ENCODE measurements at places on chromosomes 13 and 19. TPM values are rescaled to one million over a fixed set of nuclear protein-coding genes. Genes with fewer than 3 reads are reported as not detected.

ZNF584 gene
- 18.5 TPM for total RNA-seq

GRCh38 chr19:49973987-49974386 is 13.0 kb upstream of the SIGLEC11 start:
- H3K27ac ChIP-seq = no peak overlapping the region
- no peaks in the 10 kb centered on the region for H3K27me3 ChIP-seq
- H3K4me1 ChIP-seq = no peaks in the 10 kb centered on the region

DNA sequence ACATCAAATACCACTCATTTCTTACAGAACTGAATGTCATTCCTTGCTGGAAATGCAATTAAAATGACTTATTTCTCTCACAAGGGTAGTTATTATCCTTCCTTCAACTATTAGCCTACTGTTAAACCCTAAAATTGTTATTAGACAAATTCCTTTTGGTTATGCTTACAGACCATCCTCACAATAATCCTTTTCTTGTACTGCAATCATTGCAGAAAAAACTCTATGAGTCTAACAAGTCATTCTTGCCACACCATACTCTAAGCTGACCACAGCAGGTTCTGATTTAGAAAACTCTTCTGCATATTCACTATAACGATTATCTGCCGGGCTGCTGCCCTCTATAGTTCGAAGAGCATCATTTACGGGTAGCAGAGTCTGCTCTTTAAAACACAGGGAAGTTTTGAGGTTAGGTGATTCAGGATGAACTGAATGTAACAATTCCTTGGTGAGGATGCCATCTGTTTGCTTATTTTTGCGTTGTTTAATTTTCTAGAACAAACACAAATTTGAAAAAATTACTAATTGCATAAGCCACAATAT is 38.2 kb downstream of the MTMR6 start:
- no peak for DNase-seq
- H3K4me1 ChIP-seq = no peaks in the 10 kb centered on the region
- no peak overlapping the region for H3K27ac ChIP-seq
- no peaks in the 10 kb centered on the region for H3K27me3 ChIP-seq

DNA sequence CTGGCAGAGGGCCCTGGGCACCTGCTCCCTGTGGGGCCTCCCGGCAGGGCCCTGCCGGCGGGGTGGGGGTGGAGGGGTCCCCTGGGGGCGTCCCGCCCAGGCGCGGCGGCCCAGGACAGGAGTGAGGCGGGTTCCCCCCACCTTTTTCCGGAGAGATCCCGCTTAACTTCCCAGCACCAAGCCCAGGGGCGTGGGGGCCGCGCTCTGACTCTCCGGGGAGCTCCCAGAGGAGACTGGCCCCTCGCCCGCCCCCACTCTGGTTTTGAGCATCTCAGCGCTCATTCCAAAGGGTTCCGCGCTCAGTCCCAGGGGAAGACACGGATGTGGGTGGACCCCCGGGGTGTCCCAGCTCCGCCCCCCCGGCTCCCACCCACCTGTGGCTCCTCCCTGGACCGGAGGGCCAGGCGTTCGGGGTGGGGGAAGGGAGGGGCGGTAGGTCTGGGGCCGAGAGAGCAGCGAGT is 476 bp downstream of the C2CD4C start:
- H3K27me3 ChIP-seq = no peaks in the 10 kb centered on the region
- DNase-seq = no peak
- no peak overlapping the region for H3K27ac ChIP-seq

- no peak overlapping the region for H3K4me3 ChIP-seq
- H3K27me3 ChIP-seq = no peaks in the 10 kb centered on the region
- H3K36me3 ChIP-seq = no peaks in the 10 kb centered on the region
- no peak for DNase-seq
- H3K27ac ChIP-seq = no peak overlapping the region
These were observed 35.1 kb downstream of the HPN start for GRCh38 chr19:35076657-35077056.
